ENCODE measurements at places on chromosomes 6 and 20.
A peak's percentile ranks its signal among the peaks of the same experiment; 100 is the strongest.

- DNase-seq = no peak
These were observed 193.0 kb downstream of the FOXC1 start for GRCh38 chr6:1802491-1803395.

DNA sequence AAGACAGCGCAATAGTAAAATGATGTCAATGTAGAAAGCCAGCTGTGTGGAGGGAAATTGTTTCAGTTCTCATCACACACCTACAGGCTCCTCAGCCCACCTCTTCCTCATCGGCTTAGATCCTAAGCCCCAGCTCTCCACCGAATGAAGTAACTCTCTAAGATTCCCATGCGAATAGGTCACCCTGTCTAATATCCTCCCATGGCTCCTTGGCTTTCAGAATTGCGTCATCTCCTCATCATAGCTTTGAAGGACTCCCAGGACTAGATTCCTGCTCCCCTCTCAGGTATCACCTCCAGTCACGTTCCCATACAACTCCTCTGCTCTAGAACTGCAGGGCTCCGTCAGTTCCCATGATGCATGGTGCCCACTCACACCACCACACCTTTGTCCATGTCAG, 16.2 kb upstream of the SLC22A16 start:
- no peak for DNase-seq

DNA sequence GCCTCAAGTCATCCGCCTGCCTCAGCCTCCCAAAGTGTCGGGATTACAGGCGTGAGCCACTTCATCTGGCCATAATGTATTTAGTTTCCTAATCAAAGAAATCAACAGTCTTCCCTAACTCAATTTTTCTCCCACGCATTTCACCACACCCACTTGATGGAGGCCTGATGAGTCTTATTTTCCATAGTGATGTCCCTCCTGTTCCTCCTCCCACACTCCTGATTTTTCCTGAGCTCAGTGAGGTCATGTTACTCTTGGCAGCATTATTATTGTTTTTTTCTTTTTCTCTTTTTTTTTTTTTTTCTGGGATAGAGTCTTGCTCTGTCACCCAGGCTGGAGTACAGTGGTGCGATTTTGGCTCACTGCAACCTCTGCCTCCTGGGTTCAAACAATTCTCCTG, 8.9 kb downstream of the ABRACL start:
- peak; percentile 76 for DNase-seq

DNA sequence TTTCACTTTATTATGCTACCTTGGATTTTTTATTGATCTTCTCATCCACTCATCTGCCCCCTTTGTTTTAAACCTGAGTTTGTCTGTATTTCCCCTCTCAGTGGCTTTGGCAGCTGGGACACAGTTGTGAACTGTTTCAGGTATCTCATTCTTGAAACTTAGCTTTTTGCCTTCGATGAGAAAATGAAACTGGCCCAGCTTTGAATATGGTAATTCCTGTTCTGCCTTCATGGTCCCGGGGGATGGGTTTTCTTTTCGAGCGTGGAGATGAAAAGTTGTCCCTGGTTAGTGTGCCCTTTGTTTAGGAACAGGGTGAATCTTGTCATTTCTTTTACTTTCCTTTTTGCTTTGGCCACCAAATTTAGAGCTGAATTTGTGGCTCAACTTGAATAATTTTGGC, 25.6 kb downstream of the DHX35 start:
- DNase-seq = no peak

DNA sequence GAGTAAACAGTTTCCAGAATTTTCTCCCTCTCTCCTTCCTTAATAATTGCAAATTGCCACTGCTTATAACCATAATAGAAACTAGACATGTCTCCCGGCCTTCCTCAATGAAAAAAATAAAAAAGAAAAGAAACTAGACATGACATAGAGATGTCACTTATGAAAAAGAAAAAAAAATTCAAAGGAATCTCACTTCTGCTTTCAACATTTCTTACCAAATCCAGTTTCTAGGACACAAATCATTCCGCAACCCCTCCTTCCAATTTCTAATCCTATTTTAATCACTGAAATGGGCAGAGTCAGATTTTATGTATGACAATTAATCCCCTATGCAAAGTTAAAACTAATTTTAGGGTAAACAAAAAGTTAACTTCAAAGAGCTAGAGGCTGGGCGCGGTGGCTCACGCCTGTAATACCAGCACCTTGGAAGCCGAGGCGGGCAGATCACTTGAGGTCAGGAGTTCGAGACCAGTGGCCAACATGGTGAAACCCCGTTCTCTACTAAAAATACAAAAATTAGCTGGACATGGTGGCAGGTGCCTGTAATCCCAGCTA, 40.1 kb upstream of the EEF1A1 start:
- no peak for DNase-seq

- DNase-seq = no peak
These were observed 872 bp downstream of the HSPA12B start for GRCh38 chr20:3733119-3733995.

DNA sequence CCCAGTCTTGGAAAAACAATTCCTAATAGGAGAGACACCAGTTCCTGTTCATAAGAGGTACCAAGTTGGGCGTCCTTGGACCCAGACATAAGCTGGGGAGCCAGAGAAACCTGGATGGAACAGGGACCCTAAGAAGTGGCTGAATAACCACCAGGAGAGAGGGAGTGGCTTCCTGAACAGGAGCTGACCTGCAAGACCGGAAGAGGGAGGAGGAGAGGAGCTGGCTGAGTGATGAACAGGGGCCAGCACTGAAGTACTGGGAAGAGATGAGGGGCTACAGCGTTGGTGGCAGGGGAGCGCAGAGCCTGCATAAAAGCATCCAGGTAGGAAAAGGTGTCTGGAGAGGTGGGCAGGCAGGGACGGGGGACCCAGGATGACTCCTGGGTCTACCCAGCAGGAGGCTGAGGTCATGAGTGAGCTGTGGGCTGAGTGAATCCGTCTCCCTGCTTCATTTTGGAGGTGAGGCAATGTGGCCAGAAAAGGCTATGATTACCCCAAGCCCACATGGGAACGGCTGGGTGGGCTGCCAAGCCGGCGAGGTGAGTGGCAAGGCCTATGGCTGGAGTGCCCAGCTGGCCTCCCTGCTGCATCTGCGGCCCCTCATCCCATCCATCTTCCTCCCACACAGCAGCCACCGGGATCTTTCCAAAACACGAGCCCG, 34.4 kb upstream of the ZFAND3 start:
- no peak for DNase-seq

GRCh38 chr6:21227486-21227885, 366.1 kb upstream of the SOX4 start:
- DNase-seq = no peak

- no peak for DNase-seq
These were observed 62.8 kb upstream of the APCDD1L start for GRCh38 chr20:58577871-58578598.

GRCh38 chr20:52972190-52972937, at the start of gene TSHZ2:
TSS of gene TSHZ2 (plus strand) at chr20:52972358. CDS start at chr20:52973294, 936 bp downstream.
- no peak for DNase-seq

DNA sequence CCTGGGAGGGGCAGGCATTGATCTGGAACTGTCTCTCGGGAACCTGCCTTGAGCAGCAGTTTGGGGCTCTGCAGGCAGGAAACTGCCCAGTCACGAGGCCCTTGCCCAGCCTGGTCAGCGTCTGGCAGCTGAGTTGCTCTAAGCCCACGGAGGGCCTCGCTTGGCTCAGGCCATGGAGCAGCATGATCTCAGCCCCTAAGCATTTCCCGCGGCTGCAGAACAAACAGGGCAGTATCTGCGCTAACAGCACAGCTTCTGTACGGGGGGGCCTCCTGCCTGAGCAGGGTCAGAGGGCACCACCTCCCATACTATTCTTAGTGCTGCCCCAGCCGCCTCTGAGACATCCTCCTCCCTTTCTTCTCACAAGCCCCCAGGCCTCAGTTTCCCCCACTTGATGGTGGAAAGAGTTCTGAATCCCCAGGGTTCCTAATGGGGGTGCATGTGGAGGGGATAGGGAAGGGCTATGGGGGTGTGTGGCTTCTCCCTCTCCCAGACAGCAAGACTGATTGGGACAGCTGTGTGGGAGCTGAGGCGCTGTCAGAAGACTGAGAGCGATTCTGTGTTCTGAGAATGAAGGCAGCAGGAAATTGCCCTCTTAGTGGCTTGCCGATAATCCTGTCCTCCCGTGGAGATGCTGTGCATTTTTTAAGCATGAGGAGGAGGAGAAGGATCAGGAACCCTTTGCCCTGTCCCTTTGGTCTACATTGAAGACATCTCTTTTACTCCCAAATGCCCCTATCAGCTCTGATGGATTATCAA, 46.4 kb downstream of the MOCS1 start:
- peak; percentile 88 for DNase-seq

DNA sequence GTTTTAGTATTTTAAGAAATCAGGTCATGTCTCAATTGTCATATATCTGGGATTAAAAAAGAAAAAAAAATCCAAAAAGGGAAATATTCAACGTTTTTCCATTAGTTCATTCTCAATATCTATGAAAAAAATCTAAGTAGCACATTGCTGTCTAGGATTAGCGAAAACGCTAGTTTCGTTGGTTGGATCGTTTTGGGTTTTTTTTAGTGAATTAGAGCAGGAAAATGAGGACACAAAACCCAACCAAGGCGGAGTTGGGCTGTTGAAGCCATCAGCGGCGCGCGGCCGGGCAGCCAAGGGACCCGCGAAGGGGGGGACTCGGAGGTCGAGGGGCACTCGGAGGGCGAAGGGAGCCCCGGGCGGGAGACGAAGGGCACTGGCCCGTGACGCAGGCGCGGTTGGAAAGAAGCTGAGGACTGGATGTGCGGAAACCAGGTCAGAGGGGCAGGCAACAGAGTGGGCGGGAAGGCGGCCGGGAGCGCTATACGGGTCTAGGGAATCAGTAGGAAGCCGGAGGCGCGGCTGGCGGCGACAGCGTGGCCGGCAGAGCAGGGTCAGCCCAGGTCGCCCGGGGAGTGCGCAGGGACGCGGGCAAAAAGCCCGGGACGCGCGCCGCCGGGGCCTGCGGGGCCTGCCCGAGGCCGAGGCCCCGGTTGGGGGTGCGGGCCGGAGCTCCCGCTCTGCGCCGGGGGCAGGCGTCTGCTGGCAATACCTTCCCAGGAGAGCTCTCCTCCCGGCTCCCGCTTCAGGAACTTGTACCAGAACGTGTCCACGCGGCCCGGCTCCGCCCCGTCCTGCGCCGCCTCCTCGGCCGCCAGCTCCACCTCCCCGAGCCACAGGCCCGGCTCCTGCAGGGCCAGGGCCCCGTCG, 599 bp downstream of the EPM2A start:
- peak; percentile 78 for DNase-seq

DNA sequence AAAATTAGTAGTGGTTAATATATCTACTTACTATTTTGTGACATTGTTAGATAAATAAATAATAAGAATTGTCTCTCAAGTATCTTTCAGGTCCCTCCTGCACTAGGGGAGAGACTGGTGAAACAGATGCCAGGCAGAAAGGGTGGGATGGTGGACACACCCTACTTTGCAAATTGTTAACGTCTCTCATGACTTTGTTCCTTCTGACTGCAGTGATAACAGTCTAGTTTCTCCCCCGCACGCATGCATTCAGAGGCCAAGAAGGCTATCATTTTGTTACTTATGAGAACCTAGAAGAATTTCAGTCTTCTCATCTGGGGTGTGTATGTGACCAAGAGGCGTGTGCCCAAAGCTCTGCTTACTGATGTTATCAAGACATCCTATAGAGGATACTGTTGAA, 152.3 kb downstream of the EDN1 start:
- no peak for DNase-seq

DNA sequence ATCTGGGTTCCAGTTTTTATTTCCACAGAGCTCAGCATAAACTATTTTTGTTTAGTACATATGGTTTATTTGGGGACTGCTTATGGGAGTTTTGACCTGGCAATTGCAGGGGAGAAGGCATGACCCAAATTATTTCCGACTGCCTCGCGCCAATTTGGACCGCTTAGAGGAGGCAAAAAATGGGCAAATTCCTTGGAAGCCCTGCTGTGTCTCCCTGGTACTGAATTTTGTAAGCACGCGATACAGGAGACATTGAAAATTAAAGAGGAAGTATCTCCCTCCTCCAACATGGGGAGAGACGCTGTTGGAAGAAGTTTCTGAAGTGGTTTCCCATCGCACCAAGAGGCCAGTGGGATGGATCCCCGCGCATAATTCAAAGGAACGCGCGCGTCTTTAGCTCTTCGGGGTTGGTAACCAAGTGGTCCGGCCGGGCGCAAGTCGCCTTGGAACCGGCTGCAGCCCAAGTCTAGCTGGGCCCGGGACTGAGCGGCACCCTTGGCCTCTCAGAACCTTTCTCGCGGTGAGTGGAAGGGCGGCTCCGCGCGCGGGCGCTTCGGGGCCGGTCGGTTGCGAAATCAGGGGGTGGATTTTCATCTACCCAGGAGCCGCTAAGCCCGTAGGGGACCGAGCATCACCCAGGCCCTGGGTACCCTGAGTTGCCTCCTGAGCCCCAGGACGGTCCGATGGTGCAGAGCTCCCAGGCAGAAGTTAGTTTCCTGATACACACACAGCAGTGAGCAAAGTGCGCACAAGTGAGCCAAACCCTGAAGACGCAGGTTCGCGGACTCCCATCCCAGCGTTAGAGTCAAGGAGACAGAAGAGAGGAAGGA, 6.2 kb downstream of the NKX2-2 start:
- DNase-seq = no peak

- DNase-seq = no peak
These were observed at the start of gene BEND3 for GRCh38 chr6:107114926-107115694. TSS of gene BEND3 (minus strand) at chr6:107115515. CDS start at chr6:107099285, 16,230 bp downstream.

GRCh38 chr6:91213229-91213901, 626.5 kb upstream of the MAP3K7 start:
- DNase-seq = no peak

DNA sequence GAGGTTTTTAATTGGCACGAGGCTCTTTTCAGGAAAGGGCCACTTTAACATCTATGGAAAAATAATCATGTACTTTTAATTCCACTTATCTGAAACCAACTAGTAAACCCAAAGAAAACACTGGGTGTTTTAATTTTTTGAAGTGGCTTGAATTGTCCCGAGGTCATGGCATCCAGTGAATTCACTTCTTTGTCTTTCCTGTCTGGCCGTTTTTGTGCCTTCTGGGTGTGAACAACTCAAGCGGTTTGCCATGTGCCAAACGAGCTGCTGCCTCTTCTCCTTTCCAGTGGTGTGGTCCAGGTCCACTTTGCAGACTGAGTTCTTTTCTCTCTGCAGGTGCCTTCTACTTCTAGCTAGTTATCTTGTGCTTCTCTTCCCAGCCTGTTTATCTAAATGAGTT, 117.5 kb downstream of the PLCB4 start:
- no peak for DNase-seq

GRCh38 chr20:44118185-44119033, 68.6 kb downstream of the JPH2 start:
- no peak for DNase-seq

GRCh38 chr6:121222656-121223055, 111.6 kb downstream of the TBC1D32 start:
- peak; percentile 25 for DNase-seq

GRCh38 chr6:44742201-44742600, 354.7 kb downstream of the CDC5L start:
- no peak for DNase-seq

GRCh38 chr6:108353853-108354252, 59.0 kb downstream of the AFG1L start:
- DNase-seq = no peak

DNA sequence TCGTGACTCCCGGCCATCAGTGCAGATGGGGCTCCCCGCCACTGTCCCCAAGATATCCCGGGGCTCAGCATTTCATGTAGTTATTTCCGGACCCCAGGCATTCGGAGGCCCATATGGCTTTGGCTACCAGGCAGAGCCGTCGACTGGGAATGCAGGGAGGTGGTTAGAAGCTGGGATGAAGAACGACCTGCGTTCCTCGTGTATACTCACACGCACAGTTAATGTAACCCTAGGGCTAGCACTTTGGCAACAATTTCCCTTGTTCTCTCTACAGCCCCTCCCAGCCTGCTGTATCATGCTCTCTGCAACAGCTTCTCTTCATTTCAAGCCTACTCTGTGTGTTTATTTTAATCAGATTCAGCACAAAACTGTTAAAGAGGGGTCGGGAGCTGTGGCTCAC, 240.4 kb downstream of the MYLK4 start:
- DNase-seq = no peak

GRCh38 chr20:23446505-23446904, 6.2 kb downstream of the CST11 start:
- no peak for DNase-seq

Measured in skeletal muscle cell (primary cell).